T-helper 9 cell (primary cell): ENCODE measurements at places on chromosomes 7 and 10.

DNA sequence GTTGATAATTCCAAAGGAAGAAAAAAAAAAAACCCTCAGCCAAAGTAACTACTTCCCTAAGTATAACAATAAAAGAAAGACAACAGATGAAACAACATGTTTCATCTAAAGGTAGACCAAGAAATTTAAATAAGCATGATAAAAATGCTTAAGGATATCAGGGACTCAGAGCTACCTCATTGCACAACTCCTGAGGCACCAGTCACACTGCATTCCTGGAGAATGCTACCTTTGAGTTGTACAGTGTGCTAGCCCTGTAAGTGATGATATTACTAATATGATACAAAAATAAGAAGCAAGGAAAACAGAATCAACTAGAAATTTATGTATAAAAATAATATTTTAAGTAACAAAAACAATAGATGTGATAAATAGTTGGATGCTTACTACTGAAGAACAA, 29.5 kb upstream of the C7orf33 start:
- no peak for DNase-seq

DNA sequence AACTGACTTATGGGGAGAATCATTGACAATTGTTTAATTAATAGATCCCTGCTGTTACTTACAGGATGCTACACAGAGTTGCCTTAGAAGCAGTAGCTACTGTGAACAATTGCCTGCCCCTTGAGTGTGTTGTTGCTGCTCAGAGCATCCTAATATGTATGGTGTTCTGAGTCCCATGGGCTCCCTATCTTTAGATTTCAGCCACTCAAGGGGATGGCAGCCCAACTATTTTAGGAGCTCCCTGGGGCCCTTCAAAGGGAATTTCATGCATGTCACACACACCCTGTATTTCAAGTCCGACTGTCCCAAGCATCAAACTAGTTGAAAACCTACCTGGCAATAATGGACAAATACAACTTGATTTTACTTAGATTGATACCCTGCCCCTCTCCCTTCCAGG, 111.2 kb downstream of the NOC3L start:
- DNase-seq = no peak

- DNase-seq = no peak
Measured at GRCh38 chr10:88810196-88810961, 7.8 kb downstream of the LIPM start.

DNA sequence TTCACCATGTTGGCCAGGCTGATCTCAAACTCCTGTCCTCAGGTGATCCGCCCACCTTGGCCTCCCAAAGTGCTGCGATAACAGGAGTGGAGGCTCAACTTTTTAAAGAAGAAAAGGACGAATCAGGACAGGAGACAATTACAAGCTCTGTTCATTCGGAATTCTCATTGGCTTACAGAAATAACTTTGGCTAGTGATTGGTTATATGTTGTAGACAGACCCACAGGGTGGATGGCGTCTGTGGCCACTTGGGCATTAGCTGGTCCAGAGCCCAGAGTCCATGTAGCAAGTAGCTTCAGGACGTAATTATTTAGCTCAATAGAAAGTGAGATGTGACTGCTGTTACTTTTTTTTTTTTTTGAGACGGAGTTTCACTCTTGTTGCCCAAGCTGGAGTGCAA, 160.5 kb upstream of the TNRC18 start:
- DNase-seq = no peak

DNA sequence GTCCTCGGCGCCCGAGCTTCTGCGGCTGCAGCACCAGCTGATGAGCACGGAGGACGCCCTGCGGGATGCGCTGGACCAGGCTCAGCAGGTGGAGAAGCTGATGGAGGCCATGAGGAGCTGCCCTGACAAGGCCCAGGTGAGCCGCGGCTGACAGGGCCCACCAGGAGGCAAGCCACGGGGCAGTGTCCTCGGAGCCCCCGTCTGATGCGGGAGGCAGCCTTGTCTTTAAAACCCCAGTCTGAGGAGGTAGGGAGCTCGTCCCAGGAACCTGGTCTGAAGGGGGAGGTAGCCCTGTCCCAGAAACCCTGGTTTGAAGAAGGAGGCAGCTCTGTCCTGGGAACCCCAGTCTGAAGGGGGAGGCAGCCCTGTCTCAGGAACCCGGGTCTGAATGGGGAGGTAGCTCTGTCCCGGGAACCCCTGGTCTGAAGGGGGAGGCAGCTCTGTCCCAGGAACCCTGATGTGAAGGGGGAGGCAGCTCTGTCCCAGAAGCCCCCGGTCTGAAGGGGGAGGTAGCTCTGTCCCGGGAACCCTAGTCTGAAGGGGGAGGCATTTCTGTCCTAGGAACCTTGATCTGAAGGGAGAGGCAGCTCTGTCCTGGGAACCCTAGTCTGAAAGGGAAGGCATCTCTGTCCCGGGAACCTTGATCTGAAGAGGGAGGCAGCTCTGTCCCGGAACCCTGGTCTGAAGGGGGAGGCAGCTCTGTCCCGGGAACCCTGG, 53.1 kb upstream of the GTF2IRD1 start:
- no peak for DNase-seq

GRCh38 chr7:37116093-37116701, 332.5 kb downstream of the ELMO1 start:
- no peak for DNase-seq

GRCh38 chr10:72204724-72205123, 11.1 kb upstream of the ANAPC16 start:
- no peak for DNase-seq

DNA sequence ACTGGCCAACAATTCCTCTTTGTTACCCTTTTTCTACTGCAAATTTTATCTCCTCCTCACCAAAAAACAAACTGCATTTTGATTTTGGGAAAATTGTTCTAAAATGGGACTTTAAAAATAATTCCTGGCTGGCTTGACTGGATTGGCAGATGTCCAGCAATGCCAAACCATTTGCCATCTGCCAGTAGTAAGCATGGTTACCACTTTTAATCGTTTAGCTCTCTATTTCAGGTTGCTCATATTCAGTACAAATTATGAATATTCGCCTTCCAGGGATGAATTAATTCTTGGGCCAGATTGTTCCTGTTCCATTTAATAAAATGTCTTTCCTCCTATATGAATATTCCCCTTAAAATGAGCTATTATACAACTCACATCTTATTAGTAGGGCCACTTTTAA, 35.7 kb downstream of the SMNDC1 start:
- no peak for DNase-seq

GRCh38 chr7:37970211-37970610, 49.8 kb downstream of the EPDR1 start:
- DNase-seq = no peak

DNA sequence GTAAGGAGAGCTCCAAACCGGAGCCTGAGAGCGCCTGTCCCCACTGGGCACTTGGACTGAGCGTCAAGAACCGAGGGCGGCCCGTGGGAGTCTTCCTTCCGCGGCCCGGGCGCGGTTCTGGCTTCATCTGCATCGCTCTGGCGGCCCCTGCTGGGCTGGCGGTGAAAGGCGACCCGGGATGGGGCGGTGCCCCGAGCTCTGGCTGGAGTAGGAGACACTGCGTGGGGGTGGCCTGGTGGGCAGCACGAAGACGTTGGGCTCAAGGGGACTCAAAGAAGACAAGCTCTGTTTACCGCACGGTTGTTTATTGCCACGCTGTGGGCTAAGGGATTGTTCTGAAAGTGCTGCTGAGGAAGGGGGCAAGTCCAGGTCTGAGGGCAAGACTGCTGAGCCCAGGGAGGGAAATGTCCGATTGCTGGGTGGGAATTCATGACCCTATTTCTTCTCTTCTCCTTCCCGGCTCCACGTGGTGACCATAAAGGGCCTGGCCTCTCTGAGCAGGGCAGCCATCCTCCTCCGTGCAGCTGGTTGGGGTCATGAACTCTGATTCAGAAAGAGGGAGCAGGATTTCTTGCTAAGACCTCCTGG, 29.8 kb downstream of the PLAU start:
- peak; percentile 82 for DNase-seq

GRCh38 chr10:84308481-84309304, 19.7 kb upstream of the CCSER2 start:
- no peak for DNase-seq

DNA sequence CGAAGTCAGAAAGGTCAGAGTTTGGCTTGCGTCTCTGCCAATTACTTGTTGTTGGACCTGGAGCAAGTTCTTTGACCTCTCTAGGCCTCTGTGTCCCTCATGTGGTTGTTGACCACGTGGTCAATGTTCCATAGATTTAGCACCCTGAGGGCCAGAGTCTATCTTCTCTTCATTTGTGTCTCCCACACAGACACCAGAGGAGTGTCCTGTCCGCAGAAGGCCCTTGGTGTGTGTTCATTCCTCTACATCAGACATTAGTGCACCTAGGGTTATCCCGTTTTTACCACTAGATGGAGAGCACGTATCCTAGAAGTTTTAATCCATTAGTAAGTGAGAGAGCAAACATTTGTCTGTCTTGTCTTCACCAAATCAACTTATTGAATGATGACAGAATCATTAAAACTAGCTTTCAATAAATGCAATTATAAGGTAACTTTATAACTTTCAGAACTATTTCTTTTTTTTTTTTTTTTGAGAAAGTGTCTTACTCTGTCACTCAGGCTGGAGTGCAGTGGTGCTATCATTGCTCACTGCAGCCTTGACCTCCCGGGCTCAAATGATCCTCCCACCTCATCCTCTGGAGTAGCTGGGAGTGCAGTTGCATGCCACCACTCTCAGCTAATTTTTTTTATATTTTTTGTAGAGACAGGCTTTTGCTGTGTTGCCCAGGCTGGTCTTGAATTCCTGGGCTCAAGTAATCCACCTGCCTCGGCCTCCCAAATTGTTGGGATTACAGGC, 122.5 kb upstream of the ANKRD1 start:
- no peak for DNase-seq

DNA sequence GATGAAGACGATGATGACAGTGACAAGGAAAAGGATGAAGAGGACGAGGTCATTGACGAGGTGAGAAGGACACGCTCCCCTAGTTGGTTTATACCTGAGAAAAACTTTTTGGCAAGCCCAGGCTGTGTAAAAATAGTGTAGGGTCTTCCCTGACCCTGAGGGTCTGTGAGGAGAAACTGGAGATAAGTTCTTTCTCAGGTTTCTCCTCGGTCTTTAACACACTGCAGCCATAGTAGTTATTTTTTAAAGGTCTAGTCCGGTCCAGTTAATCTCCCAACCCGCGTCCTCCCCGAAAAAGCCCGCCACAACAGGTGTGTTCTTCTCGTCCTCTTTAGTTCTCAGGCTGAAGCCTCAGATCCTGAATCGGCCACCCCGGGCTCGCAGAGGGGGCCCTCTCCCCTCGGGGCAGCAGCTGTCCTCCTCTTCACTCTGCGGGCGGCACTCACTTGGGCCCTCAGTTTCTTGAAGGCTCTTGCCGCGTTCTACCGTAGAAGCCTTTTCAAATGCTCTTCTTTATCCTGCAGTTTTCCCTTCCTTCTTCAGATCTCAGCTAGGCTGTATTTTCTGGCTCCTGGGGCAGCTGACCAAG, 411 bp downstream of the BCCIP start:
- no peak for DNase-seq

DNA sequence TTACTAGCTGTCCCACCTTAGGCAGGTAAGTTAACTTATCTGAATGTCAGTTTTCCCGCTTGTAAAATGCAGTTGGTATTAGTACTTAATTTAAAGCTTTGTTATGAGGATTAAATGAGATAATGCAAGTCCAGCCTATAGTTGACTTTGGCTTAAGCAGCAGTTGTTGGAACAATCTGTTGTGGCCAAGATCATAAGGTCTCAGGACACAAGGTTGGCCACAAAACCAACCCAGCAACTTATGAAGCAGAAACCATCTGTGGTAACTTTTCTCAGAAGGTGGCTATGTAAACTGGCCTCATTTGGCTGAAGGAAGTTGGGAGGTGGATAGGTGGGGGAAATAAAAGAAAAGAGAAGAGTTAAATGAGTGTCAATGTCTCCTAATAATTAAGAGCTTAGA, 29.4 kb downstream of the ENTPD1 start:
- DNase-seq = no peak

- DNase-seq = no peak
Measured at GRCh38 chr7:18580950-18581349, 85.4 kb downstream of the HDAC9 start.

GRCh38 chr7:111783854-111784253, 221.6 kb upstream of the IMMP2L start:
- DNase-seq = no peak

- DNase-seq = no peak
Measured at GRCh38 chr10:84026821-84027257, 112.5 kb upstream of the GHITM start.

- DNase-seq = no peak
Measured at GRCh38 chr7:159060440-159060839, 84.2 kb downstream of the VIPR2 start.

DNA sequence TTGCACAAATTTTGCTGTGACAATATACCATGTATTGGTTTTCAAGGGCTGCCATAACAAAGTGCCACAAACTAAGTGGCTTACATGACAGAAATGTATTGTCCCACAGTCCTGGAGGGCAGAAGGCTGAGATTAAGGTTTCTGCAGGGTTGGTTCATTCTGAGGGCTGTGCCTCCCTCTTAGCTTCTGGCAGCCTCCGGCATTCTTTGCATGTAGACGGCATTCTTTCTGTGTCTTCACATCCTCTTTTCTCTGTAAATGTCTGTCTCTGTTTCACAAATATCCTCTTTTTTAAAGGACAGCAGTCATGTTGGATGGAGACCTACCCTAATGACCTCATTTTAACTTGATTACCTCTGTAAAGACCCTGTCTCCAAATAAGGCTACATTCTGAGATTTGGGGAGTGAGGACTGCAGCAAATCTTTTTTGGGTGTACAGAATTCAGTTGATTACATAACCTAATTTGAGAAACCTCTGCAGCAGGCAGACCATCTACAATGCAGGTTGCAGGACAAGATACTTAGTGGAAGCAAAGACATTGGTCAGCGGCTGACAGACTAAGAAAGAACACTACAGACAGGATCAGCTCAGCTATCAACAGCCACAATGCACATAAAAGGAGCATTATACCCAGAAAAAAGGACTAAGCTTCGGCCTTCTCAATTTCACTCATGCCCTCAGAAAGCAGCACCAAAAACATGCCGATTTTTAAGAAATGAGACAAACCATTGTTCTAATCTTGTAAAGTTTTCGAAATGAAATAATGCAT, 84.6 kb upstream of the FAM3C start:
- DNase-seq = no peak

DNA sequence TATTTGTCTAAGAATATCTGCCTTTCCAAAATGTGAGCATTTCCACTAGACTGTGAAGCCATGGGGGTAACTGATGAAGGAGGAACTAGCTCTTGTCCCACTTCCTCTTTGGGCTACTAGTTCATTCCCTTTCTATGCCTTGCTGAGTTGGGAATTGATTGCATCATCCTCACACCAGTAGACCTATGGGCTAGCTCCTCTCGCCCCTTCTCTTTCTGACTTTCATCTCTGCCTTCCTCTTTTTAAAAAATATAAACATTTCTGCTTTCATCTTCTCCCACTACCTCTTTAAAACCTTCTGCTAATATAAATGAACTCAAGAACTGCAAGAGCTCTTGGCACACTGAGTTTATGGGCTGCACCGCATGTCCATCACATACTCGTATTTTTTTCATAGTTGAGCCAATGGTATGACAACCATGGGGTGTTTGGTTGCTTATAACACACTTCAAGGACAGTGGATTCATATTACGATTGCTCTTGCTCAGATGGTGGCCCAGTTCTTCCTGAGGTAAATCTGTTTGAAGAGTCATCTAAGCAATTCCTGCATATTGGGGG, 182.0 kb downstream of the REEP3 start:
- no peak for DNase-seq
